ENCODE measurements at places on chromosomes 12 and 14. TPM values are rescaled to one million over a fixed set of nuclear protein-coding genes. Genes with fewer than 3 reads are reported as not detected.

- H3K4me1 ChIP-seq = no peaks in the 10 kb centered on the region
- no peak for DNase-seq
- H3K4me3 ChIP-seq = no peak overlapping the region
- no peaks in the 10 kb centered on the region for H3K36me3 ChIP-seq
These were observed 14.6 kb upstream of the GALNT6 start for GRCh38 chr12:51405801-51406207.

GRCh38 chr12:110373025-110373424 is 30.5 kb downstream of the ANAPC7 start:
- no peak for DNase-seq
- peaks cover 33% of the 10 kb centered on the region for H3K4me1 ChIP-seq
- H3K27me3 ChIP-seq = no peaks in the 10 kb centered on the region

DNA sequence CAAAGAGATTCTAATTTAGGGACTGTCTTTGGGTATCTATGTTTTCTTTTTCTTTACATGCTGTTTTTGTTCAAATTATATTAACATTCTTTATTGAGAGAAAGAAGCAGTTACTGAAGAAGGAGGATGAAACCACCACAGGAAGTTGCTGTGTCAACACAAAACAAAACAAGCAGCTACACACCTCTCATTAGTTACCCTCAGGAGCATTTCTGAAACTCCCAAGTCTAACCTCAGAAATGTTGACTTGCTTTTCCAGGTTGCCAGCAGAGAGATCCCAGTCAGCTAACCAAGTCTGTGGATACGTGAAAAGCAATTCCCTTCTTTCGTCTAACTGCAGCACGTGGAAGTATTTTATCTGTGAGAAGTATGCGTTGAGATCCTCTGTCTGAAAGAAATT is 33.5 kb downstream of the CLEC1A start:
- H3K36me3 ChIP-seq = no peaks in the 10 kb centered on the region
- no peaks in the 10 kb centered on the region for H3K27me3 ChIP-seq
- no peaks in the 10 kb centered on the region for H3K4me1 ChIP-seq
- H3K4me3 ChIP-seq = no peak overlapping the region
- H3K27ac ChIP-seq = no peak overlapping the region

DNA sequence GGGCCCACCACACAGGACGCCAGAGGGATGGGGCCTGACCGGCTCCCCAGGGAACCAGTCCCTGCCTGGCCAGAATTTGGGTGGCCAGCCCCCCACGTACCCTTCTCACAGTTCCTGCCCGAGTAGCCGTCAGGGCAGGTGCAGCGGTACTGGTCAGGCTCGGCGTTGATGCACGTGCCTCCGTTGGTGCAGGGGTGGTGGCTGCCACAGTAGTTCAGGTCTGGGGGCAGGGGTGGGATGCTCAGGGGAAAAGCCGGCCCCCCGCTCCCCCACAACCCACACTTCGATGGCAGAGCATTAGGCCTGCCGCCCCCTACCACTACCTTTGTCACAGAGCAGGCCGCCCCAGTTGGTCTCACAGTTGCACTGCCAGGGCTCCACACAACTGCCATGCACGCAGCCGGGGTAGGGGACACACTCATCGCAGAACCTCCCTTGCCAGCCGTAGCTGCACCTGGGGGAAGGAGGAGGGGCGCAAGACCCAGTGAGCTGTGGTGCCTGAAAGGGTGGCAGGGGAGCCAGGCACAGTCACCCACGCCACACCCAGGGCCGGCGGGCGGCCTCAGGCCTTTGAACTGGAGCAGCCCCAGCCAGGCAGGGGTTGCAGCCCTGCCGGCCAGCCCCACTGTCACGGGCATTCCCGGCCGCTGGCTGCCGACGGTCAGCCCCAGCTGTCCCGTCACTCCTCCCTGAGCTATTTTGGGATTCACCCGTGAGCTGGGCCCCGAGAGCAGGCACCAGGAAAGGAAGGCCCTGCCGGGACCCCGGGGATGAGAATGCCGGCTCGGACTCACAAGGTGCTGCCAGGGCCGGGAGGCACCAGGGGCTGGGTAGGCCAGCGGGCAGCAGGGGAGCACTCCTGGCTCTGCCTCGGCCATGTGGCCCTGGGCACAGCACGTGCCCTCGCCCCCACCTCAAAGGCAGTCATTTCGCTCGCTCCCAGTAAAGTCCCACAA is 16.5 kb downstream of the JAG2 start:
- no peaks in the 10 kb centered on the region for H3K36me3 ChIP-seq
- no peak overlapping the region for H3K27ac ChIP-seq
- no peak for DNase-seq
- H3K27me3 ChIP-seq = no peaks in the 10 kb centered on the region
- no peak overlapping the region for H3K4me3 ChIP-seq
- H3K4me1 ChIP-seq = no peaks in the 10 kb centered on the region

- no peak overlapping the region for H3K4me3 ChIP-seq
- no peaks in the 10 kb centered on the region for H3K27me3 ChIP-seq
- H3K36me3 ChIP-seq = no peaks in the 10 kb centered on the region
These were observed 4.5 kb upstream of the LTBP2 start for GRCh38 chr14:74616507-74616906.

DNA sequence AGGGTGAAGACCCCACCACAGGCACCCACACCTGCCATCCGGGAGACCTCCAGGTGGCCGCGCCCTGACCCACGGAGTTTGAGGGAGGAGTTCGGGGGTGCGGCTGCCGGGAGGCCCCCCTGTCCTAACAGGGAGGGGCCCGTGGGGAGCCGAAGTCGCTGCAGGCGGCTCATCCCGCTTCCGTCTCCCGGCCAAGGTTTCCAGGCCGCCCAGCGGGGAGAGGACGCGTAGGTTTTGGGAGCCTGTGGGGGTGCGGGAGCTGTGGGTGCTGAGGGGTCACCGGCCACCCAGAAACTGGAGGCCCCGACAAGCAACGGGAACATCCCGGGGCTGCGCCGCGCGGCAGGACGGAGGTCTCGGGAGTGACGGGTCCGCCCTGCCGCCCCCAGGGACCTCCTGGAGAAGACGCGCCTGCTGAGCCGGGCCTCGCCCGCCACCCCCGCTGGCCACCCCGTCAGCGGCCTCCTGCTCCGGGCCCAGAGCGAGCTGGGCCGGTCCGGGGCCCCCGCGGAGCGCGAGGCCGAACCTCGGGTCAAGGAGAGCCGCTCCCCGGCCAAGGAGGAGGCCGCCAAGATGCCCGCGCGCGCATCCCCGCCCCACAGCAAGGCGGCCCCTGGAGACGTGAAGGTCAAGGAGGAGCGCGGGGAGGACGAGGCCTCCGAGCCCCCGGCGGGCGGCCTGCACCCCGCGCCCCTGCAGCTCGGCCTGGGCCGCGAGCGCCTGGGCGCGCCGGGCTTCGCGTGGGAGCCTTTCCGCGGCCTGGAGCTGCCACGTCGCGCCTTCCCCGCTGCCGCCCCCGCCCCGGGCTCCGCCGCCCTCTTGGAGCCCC is 27.6 kb downstream of the LRCOL1 start:
- no peaks in the 10 kb centered on the region for H3K36me3 ChIP-seq
- H3K4me3 ChIP-seq = peak overlapping the region; percentile 8
- H3K27me3 ChIP-seq = no peaks in the 10 kb centered on the region
- no peak overlapping the region for H3K27ac ChIP-seq
- DNase-seq = no peak

Gene RHEBL1
- total RNA-seq = not detected

Gene CHST11
- total RNA-seq = 6.9 TPM

- no peak for DNase-seq
- H3K4me1 ChIP-seq = no peaks in the 10 kb centered on the region
- no peaks in the 10 kb centered on the region for H3K36me3 ChIP-seq
- no peaks in the 10 kb centered on the region for H3K27me3 ChIP-seq
- no peak overlapping the region for H3K27ac ChIP-seq
These were observed 12.8 kb upstream of the FBRSL1 start for GRCh38 chr12:132477017-132477702.

Gene AQP2
- 0.67 TPM for total RNA-seq

Gene TROAP
- total RNA-seq = 0.96 TPM

- no peak for DNase-seq
- no peaks in the 10 kb centered on the region for H3K27me3 ChIP-seq
- H3K27ac ChIP-seq = peak overlapping the region; percentile 88
- no peak overlapping the region for H3K4me3 ChIP-seq
These were observed 1.3 kb downstream of the BDKRB2 start for GRCh38 chr14:96205978-96206360.

DNA sequence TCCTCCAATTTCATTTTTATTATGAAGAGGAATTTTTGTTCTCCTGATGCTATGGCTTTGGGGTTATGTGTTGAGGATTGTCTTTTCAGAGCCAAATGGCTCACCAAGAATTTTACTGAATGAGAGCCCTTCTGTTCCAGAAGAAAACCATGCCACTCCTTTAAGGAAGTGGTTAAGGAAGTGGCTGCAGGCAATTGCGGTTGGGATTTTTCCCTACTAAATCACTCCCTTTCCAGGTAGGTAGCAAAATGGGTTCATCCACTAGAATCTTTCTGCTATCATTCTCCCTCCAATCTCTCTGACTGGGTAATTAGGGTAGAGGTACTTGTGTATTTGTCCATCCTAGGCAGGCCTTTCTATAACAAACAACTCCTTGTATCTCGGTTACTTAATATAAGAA is 163.1 kb downstream of the TTC8 start:
- DNase-seq = no peak
- no peak overlapping the region for H3K4me3 ChIP-seq
- H3K36me3 ChIP-seq = no peaks in the 10 kb centered on the region
- no peaks in the 10 kb centered on the region for H3K4me1 ChIP-seq

Gene LTB4R2
- 7.5 TPM for total RNA-seq

DNA sequence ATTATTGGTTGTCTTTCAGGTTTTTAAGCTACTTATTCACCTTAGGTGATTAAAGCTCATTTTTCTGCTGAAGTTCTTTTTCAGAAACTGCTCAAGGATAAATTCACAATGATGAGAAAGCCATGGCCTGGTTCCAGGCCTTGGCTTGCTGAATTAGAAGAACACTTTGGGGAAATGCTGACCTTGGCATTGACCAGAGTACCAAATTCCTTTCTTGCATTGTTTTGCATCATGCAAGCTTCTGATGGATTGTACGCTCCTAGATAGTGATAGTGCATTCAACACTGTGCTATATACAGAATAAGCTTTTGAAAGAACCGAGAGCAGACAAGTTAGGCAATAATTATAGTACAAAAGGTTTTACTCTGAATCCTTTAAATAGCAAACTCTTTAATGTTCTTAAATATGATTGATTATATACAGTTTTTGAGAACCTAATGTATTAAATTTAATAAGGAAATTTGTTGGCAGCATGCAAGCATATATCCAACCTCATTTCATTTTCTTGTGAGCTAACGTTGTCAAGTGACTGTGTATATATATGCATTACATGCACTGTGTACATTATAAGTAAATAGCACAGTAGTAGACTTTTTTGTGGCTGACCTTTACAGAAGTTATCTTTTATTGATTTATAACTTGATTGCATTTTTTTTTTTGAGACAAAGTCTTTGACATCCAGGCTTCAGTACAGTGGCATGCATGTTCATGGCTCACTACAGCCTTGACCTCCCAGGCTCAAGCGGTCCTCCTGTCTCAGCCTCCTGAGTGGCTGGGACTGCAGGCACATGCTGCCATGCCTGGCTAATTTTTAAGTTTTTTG is 99.2 kb downstream of the DIP2B start:
- no peaks in the 10 kb centered on the region for H3K27me3 ChIP-seq
- no peak overlapping the region for H3K4me3 ChIP-seq
- H3K4me1 ChIP-seq = peaks cover 26% of the 10 kb centered on the region
- peak; percentile 80 for DNase-seq

DNA sequence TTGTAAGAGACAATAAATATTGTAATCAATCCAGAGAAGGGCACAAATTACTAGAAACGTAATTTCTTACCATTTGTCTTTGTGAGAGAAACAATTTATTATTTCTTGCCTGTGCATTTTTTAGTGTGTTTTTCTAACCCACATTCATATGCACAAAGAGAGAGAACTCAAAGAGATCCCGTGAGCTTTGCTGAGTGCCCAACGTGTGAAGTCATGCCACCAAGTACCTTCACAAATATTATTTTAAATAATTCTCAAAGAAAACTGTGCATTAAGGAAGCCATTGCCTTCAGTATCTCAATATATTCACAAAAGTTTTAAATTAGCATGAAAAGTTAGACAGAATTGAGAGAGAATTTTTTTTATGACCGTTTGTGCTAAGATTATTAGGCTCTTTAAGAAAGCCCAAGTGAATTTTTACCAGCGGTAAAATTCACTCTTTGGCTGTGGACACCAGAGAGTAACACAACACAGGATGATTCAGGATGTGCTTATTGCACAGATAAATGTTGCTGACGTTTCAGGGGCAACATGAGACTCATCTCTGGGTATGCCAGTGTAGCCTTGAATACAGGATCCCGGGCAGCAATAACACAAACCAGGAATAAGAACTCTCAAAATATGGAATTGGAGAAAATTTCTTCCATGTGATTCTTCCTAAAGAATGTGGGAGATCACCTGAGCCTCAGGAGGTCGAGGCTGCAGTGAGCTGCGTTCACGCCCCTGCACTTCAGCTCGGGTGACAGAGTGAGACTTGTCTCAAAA is 2.9 kb downstream of the ARHGDIB start:
- no peak for DNase-seq
- no peak overlapping the region for H3K4me3 ChIP-seq
- peak overlapping the region; percentile 83 for H3K27ac ChIP-seq
- no peaks in the 10 kb centered on the region for H3K36me3 ChIP-seq

DNA sequence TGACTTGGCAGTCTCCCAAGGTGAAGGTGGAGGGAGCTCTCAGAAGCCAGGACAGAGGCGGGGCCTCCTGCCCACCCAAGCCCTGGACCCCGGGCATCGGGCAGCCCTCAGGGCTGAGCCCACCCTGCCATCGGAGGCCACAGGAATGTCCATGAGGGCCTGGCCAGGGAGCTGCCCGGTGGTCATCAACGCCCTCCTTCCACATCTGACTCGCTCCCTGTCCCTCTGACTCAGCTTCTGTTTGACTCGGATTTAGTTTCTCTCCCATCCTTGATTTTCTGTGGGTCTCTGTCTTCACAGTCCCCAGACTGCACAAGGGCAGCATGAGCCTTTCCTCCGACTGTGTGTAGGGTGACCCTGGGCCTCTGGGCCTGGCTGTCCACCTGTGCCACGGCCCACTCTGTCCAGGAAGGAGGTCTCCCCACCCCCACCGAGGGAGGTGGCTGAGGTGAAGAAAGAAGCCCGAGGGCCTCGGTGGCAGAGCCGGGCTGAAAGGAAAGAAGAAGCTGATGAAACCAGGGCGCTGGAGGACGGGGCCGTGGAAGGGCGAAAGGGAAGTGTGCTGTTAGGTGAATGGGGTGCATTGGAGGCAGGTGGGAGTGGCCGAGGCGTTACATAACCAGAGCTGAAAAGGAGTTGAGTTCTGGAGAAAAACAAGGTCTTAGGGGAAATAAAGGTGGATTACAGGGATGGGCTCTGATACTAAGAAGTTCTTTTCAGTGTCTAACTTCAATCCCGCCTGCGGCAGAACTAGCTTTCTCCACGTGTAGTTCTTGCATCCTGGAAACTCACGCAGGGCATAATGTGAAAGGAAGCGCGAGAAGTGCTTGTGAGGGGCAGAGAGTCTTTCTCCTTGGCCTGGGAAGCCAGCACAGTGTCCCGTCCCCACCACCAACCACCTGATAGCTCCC is 16.7 kb upstream of the TMEM106C start:
- no peaks in the 10 kb centered on the region for H3K27me3 ChIP-seq
- peaks cover 7% of the 10 kb centered on the region for H3K4me1 ChIP-seq
- DNase-seq = no peak
- no peak overlapping the region for H3K27ac ChIP-seq
- H3K36me3 ChIP-seq = no peaks in the 10 kb centered on the region

Gene HOXC4
- 0.22 TPM for total RNA-seq

Gene TRIP11
- 35.5 TPM for total RNA-seq

- H3K27ac ChIP-seq = no peak overlapping the region
- no peak overlapping the region for H3K4me3 ChIP-seq
- H3K4me1 ChIP-seq = peaks cover 13% of the 10 kb centered on the region
- H3K36me3 ChIP-seq = no peaks in the 10 kb centered on the region
- no peak for DNase-seq
These were observed 83.7 kb downstream of the NINJ2 start for GRCh38 chr12:579420-580110.

Measured in thyroid gland (tissue), 4 donors.